CD4-positive, alpha-beta T cell treated with Interleukin-4 for 4 hours (primary cell): ENCODE measurements at places on chromosomes 16 and 17.

GRCh38 chr16:17083628-17084027, 387.1 kb downstream of the XYLT1 start:
- DNase-seq: no peak

- no peak for DNase-seq
These were observed 84.9 kb downstream of the TBC1D16 start for GRCh38 chr17:79950751-79951150.

DNA sequence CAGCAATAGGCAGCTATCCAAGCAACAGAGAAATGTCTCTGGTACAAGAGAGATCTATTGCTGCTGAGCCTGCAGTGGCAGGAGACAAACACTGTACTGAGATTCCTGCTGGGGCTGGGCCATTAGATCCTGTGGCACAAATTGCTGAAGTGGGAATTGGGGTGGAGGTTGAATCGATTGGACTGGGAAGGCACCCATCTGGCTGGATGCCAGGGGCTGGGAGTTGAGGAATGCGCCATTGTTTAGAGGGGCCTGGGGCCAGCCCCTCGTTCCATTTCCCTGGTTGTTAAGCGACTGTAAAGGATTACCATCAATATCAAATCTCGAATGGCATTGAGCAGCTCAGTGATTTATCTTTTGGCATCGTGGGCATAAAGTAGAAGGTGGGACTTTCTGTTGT, 54.1 kb upstream of the ARL4D start:
- no peak for DNase-seq

DNA sequence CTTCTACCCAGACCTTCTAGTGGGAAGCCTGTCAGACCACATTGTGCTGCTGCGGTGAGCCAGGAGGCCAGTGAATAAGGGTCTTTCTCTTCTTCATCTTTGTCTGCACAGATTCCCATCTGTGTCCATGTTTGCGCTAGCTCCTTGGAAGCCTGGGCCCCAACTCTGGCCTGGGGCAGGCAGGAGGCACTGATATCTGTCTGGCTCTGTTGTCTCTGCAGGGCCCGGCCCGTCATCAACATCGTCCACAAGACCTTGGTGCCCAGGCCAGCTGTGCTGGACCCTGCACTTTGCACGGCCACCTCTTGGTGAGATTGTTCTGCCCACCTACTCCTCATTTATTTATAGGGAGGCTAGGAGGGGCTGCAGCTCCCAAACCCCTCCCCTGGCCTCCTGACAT, 18.3 kb downstream of the ITGA3 start:
- no peak for DNase-seq
